ENCODE measurements at places on chromosomes 5 and 9.
A peak's percentile ranks its signal among the peaks of the same experiment; 100 is the strongest.

GRCh38 chr5:128304088-128304487 is 220.5 kb downstream of the SLC12A2 start:
- DNase-seq = no peak

GRCh38 chr9:3436629-3437420 is 89.0 kb downstream of the RFX3 start:
- DNase-seq = no peak

GRCh38 chr5:155085282-155085989 is 71.9 kb downstream of the KIF4B start:
- DNase-seq = no peak

DNA sequence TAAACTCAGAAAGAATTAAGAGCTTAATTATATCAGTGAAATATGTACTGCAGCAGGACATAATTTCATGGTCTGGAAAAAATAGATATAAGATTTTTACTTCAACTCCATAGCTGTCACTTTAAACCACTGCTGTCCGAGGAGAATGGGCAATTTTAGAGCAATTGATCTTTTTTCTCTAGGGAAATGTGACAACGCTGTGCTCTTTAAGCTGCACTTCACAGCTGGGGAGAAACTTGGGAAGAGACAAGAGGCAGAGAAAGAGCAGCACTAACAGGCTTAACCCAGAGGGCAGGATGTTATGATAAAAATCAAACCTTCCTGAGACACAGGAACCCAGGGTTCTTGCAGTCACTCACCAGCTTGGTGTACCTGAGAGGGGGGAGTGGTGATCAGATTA is 92.0 kb downstream of the SPOCK1 start:
- DNase-seq = no peak

GRCh38 chr5:73647721-73648120 is 21.7 kb downstream of the ARHGEF28 start:
- no peak for DNase-seq

DNA sequence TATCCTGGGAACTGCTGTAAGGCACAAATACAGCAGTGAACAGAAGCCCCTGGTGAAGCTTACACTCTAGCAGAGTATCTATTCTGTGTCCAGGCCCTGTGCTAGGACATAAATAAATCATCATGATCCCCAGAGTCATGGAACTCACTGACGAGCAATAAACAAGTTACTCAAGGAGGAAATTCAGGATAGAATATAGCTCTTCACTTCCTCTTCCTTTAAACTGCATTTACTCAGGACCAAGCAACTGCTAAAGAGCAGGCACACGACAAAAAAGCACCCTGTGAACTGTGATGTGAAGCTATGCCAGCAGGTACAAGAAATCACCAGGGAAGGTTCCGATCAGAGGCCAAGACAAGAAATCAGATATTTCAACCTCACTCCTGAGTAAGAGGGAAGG is 47.8 kb upstream of the NR5A1 start:
- DNase-seq = no peak

DNA sequence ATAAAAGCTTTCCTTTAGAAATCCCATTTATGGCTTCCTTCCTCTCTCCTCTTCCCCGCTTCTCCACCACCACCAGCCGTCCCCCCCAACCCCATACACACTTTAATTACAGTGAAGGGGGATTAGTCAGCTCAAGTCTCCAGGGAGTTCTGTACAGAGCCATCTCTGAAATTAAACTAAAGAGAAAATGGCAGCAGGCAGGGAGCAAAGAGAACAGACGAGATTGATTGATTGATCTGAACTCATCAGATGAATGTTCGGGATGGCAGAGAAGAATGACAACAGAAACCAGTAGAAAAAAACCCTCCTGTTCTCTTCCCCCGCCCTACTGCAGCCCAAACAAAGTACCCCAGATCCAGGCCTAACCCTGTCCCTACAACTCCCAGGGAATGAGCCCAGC is 241.7 kb upstream of the PANK3 start:
- no peak for DNase-seq

GRCh38 chr5:151718153-151718552 is 31.4 kb upstream of the SPARC start:
- DNase-seq = no peak

DNA sequence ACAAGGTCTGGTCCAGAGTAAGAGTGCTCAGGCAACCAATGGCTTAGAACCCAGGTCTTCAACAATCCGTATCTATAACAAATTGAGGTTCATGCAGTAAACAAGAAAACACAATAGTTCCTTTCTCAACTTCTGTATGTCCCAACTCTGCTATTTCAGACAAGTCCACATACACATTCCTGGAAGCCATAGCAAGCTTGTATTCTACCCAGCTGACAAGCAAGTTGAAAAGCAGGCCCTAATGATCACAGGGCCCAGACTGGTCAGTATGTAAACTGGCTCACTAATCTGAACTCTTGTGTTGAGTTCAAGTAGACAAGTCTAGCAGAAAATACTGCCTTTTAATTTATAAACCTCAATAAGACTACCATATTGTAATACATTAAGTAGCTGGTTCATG is 26.9 kb downstream of the FNIP1 start:
- no peak for DNase-seq

- DNase-seq = no peak
These were observed 26.8 kb upstream of the SLC12A7 start for GRCh38 chr5:1138445-1139245.

GRCh38 chr9:91032121-91032531 is 230.5 kb downstream of the SYK start:
- no peak for DNase-seq

DNA sequence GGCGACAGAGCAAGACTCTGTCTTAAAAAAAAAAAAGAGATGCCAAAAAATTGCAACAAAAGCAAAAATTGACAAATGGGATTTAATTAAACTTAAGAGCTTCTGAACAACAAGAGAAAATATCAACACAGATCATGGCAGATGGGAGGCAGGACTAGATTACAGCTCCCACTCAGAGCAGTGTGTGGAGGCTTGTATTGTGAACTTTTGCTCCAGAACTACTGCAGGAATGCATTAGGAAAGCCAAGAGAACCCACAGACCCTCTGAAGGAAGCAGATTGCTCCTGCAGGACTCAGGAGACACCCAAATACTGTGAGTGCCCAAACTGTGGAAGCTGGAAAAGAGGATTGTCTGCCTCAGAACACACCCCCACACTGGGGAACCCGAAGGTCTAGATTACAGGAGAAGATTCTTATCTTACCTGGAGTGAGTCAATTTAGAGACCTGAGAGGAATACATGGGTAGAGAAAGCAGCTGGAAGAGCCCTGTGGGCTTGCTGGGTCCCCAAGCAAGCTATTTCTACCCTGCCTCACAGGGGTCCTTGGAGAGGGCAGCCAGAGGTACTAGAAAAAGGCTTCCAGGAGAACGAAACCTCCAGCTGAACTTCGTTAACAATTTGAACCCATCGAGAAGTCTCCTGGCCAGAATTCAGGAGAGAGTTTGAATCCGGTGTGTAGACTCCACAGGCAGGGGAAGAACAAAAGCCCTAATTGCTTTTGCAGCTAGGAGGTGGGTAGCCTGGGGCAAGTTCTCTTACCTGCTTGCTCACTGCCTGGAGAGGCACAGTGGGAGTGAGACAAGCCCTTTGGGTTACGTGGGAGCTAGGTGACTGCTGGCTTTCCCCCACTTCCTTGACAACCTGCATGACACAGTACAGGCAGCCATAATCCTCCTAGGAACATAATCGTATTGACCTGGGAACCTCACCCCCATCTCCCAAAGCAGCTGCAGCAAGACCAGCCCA is 593.4 kb upstream of the RGMB start:
- DNase-seq = no peak

DNA sequence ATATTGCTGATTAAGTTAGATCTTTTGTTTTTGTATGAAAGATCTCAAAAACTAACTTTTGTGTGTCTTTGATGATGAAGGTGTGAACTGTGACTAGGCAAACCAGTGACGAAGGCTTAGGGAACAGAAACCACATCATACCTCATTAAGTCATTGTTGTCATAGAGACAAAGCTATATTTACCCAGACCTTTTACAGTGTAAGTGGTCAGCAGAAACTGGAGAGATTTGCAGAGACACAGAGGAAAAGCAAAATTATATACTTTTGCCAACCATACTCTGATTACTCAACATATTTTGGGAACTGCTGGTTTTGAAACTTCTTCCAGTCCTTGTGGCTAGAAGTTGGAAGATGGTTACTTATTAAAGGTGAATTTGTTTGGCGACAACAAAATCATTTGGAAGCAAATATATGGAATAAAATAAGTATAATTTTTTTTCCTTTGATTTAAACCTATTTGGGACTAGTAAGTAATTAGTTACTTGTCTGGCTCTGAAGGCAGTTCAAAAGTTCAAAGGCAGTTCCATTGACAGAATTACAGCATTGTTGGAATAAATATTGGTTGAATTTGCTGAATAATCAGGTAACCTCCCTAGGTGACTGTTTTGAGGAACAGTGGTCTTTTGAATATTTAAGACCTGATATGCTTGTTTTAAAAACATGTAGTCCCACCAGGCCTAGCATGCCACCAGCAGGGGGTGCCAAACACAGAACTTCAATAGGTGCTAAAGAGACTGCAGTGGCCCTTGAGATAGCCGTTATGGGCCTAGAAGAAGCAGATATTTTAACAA is 103.8 kb downstream of the RPS23 start:
- DNase-seq = peak; percentile 65

DNA sequence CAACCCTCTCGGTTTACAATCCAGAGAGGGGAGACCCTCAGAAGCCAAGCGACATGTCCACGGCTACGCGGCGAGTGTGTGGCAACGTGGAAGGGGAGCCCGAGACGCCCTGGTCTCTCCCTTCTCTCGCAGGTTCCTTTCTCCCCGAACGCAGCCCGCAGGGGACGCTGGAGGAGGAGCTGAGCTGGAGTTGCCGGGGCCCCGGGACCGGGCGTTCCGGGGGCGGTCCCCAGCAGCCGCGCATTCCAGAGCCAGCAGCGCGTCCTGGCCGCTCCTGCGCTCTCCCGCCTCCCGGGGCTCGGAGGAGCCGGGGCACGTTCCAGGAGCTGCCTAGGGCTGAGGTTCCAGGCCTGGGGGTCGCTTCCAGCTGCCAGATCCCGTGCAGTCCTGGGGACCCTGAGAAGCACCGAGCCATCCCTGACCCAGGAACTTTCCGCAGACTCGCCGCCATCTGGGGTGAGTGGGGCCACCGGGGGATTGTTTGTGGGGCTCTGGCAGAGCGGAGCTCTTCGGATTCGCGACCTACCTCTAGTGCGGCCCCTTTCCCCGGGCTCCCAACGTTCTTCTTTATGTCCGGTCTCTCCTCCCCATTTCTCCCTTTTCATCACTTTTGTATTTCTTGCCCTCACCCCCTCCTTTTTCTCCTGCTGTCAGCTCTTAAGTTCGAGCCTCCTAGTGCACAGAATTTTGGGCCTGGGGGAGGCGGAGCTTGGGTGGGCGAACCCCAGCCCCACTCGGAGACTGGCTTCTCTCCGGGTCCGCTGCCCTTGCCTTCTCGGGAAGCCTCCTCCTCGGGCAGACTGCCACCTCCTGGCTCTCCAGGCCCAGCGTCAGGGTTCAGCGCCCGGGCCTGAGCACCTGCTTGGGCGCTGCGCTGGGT is at the start of gene SMIM3:
Gene SMIM3, plus strand, starts transcription at position 241 of the 880 bp plus-strand sequence. CDS start 16,684 bp downstream, outside the sequence.
- DNase-seq = peak; percentile 62

Data from stimulated activated CD4-positive, alpha-beta T cell treated with anti-CD3 and anti-CD28 coated beads, Interleukin-12 subunit alpha, Interleukin-12 subunit beta, amount 100 ng/mL, for 48 hours (primary cell).